Large intestine (tissue), 12 donors: ENCODE measurements at places on chromosomes 3 and 15. TPM values are rescaled to one million over a fixed set of nuclear protein-coding genes. Genes with fewer than 3 reads are reported as not detected.

DNA sequence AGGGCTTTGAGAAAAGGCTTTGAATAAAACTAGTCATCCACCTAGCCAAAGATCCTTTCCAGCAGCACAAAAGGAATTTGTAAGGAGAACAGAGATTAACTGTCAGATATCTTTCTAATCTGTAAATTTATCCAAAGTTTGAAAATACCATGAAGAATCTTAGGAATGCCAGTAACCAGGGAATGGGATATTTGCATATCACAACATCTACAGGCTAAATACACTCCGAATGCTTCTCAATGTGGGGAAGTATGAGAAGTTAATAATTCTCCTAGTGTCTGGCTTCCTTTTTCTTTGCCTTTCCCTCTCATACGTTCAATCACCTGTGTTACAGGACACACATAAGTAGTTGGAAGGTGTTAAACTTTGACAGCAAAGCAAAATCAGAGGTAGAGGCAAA, 7.8 kb downstream of the ANAPC13 start:
- H3K4me1 ChIP-seq = peaks cover 2% of the 10 kb centered on the region
- no peak overlapping the region for H3K4me3 ChIP-seq
- peaks cover 49% of the 10 kb centered on the region for H3K36me3 ChIP-seq
- H3K27me3 ChIP-seq = no peaks in the 10 kb centered on the region
- H3K27ac ChIP-seq = no peak overlapping the region

DNA sequence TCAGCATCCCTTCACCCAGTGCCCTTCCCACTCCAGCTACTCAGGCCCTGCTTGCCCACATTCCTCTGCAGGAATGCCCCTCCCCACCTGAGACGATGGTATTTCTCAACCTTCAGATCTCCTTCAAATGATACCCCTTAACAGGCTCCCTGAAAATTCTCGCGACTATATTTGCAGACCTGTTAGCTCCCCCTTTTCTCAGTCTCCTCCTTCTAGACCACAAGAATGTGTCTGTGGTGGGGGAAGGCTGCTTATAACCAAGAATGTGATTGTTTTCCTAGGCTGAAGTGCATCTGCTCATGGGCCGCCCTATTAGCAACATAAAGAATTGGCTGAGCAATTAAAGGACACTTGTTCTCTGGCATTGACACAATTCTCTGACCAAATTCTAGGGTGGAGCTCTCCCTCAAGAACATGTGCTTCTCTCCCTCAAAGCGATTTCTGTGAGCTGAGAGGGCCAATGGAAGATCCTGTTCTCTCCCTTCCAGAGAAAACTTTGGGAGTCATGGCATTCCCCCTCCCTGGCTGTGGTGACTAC, 19.1 kb upstream of the LIMD1 start:
- no peak for DNase-seq
- H3K27ac ChIP-seq = no peak overlapping the region
- no peak overlapping the region for H3K4me3 ChIP-seq
- no peaks in the 10 kb centered on the region for H3K4me1 ChIP-seq
- no peaks in the 10 kb centered on the region for H3K36me3 ChIP-seq

DNA sequence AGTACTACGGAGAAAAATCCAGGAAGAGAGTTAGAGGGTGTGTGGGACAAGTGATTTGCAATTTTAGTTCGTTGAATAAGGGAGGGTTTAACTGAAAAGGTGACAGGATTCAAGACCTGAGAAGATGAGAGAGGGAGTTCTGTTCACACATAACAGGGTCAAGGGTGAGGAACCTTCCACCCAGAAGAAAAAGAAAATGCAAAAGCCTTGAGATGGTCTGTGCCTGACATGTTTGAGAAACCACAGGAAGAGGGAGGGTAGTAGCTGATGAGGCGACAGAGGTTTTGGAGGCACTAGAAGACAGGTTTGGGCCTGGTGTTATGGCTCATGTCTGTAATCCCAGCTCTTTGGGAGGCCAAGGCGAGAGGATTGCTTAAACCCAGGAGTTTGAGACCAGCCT, 591 bp upstream of the SLC25A20 start:
- no peak for DNase-seq
- H3K27ac ChIP-seq = peak overlapping the region; percentile 50
- no peaks in the 10 kb centered on the region for H3K36me3 ChIP-seq

- no peaks in the 10 kb centered on the region for H3K4me1 ChIP-seq
- no peaks in the 10 kb centered on the region for H3K36me3 ChIP-seq
- H3K4me3 ChIP-seq = no peak overlapping the region
- no peaks in the 10 kb centered on the region for H3K27me3 ChIP-seq
- peak; percentile 48 for DNase-seq
Observed at GRCh38 chr3:112136959-112137693, 4.1 kb upstream of the GCSAM start.

TF gene
- 22.5 TPM for polyA plus RNA-seq

DNA sequence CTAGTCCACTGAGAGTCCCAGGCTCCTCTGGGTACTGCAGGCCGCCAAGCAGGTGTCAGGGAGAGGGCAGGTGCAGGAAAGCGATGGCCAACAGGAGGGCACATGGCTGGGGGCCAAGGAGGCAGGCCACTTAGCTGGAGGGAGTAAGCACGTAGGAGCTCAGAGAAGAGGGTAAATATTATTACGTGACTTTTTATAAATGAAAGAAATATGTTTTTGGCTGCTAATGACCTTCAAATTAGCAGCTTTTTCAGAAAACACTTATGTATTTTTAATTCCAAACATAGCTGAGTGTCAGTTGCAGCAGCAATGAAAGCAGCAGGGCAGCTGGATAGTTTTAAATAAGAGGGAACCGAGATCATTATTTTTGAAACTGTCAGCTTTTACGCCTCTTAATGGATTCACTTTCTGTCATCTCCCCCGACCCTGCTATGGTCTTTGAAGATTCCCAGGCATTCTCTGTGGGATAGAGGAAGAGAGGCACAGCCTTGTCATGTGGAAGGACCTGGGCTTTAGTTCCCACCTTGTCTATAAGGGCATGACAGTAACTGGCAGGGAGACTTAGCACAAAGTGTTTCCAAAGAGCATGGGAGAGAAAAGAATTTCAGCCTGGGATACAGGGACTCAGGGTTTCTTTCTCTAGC, 477.1 kb downstream of the EPHB1 start:
- no peak overlapping the region for H3K27ac ChIP-seq
- no peak overlapping the region for H3K4me3 ChIP-seq
- H3K36me3 ChIP-seq = no peaks in the 10 kb centered on the region
- no peaks in the 10 kb centered on the region for H3K4me1 ChIP-seq

GRCh38 chr3:188670446-188670845, 501.3 kb upstream of the TPRG1 start:
- no peak overlapping the region for H3K27ac ChIP-seq
- peaks cover 5% of the 10 kb centered on the region for H3K4me1 ChIP-seq
- no peak for DNase-seq
- H3K36me3 ChIP-seq = no peaks in the 10 kb centered on the region

GRCh38 chr3:122260206-122260605, 64.8 kb upstream of the CSTA start:
- no peak for DNase-seq
- no peaks in the 10 kb centered on the region for H3K36me3 ChIP-seq
- H3K4me1 ChIP-seq = no peaks in the 10 kb centered on the region
- H3K4me3 ChIP-seq = no peak overlapping the region
- no peak overlapping the region for H3K27ac ChIP-seq
- H3K27me3 ChIP-seq = no peaks in the 10 kb centered on the region

DNA sequence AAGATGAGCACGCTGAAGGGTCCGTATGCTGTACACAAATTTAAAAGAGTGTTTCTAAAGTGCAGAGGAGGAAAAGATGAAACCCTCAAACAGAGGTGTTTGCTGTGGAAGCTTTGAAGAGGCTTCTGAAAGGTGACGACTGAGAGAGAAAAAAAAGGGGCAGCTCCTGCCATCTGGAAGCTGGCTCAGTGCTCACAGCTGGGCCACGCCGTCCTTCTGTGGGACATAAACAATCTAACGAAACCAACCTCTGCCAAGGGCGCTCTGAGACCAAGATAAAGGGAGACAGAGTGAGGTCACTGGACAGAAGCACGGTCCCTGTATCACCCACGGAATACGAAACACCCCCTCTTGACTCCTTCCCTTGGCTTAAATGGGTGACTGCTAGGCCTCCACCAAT, 96.3 kb upstream of the SLC6A6 start:
- no peak for DNase-seq
- peaks cover 10% of the 10 kb centered on the region for H3K4me1 ChIP-seq
- H3K36me3 ChIP-seq = no peaks in the 10 kb centered on the region
- H3K4me3 ChIP-seq = no peak overlapping the region

GRCh38 chr3:128400671-128401070, 66.0 kb downstream of the DNAJB8 start:
- no peaks in the 10 kb centered on the region for H3K27me3 ChIP-seq
- no peak overlapping the region for H3K4me3 ChIP-seq
- H3K27ac ChIP-seq = no peak overlapping the region
- H3K36me3 ChIP-seq = no peaks in the 10 kb centered on the region

AHSG gene
- 1.8 TPM for polyA plus RNA-seq

DNA sequence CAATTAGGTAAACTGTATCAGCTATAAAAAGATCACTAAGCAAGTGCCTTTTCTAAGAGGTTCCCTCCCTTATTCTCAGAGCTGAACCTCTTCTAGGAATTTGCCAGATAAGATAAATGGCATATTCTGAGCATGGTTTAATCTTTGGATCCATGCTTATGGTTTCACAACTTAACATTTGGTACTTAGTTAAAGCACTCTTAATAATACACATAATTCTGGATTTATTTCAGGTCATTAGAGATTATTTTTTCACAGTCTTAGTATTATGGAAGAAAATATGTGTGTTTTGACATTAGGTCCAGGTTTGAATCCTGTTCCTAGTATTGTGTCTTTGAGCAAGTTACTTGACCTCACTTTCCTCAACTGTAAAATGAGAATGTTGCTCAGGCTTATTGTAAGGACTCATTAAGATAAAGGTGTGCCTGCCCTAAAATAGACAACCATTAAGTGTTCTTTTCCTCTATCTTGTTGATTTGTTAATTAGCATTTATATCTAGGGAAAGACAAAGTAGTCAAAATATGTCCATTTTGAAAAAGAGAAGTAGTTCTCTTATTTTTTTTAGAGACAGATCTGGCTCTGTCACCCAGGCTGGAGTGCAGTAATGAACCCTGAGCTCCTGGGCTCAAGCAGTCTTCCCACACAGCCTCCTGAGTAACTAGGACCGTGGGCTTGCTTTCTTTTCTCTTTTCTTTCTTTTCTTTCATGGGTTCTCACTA, 43.4 kb downstream of the TSC22D2 start:
- peak overlapping the region; percentile 46 for H3K27ac ChIP-seq
- peak; percentile 34 for DNase-seq
- H3K4me3 ChIP-seq = no peak overlapping the region
- H3K36me3 ChIP-seq = peaks cover 2% of the 10 kb centered on the region
- H3K27me3 ChIP-seq = no peaks in the 10 kb centered on the region
- H3K4me1 ChIP-seq = peaks cover 19% of the 10 kb centered on the region

DNA sequence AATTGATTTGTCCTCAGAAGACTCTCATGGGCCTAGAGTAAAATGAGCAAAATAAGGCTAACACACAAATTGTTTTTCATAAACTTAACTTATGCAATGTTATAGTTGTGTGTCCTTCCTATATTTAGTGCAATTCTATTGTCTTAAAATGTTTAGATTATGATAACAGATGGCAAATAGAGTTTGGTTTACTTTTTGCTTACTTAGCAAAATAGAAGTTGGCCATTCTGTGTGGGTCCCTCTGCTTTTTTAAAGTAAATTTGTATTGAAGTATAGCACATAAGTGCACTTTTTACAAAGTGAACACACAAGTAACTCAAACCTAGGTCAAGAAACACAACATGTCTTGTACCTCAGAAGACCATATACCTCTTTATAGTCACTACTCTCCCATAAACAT, 150.6 kb upstream of the RARB start:
- DNase-seq = no peak
- H3K36me3 ChIP-seq = no peaks in the 10 kb centered on the region
- no peak overlapping the region for H3K4me3 ChIP-seq
- H3K27me3 ChIP-seq = no peaks in the 10 kb centered on the region
- H3K27ac ChIP-seq = no peak overlapping the region
- H3K4me1 ChIP-seq = no peaks in the 10 kb centered on the region

DNA sequence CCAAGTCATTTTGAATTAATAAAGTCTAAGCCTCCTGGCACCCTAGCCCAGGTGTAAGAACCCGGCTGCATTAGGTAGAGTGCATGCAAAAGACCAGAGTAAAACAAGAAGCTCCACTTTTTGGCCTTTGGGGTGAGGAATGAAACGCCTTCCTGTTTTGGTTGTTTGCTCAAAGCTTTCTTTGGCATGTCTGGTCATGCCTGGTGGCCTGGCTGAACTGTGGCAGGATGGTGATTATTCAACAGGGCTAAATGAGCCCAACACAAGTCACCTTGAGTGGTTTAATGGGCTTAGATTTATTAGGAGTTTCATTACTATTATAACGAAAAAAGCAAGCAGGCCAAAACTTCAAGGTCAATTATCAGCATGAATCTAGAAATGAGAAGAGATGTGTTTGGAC, 40.9 kb upstream of the LDHAL6B start:
- H3K27ac ChIP-seq = peak overlapping the region; percentile 86
- H3K27me3 ChIP-seq = no peaks in the 10 kb centered on the region
- peaks cover 40% of the 10 kb centered on the region for H3K36me3 ChIP-seq
- H3K4me1 ChIP-seq = peaks cover 26% of the 10 kb centered on the region
- no peak overlapping the region for H3K4me3 ChIP-seq

DNA sequence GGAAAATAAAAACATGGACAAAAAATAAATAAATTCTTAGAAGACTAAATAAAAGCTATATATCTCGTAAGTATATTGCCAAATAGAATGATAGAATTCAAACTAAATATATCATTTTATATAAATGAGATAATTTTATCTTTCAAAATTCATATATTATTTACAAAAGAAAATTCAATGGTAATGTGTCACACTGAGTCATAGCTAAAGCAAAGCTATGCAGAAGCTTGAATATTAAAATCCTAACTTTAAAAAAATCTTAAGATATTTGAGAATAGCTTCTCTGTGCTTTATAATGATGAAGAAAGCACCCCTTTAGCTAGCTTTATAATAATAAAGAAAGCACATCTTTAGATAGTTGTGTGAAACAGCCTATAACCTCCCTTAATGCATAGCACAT, 1010.8 kb downstream of the OTOL1 start:
- no peaks in the 10 kb centered on the region for H3K27me3 ChIP-seq
- no peaks in the 10 kb centered on the region for H3K4me1 ChIP-seq
- H3K4me3 ChIP-seq = no peak overlapping the region
- no peaks in the 10 kb centered on the region for H3K36me3 ChIP-seq

PGBD4 gene
- polyA plus RNA-seq = 1.9 TPM

DNA sequence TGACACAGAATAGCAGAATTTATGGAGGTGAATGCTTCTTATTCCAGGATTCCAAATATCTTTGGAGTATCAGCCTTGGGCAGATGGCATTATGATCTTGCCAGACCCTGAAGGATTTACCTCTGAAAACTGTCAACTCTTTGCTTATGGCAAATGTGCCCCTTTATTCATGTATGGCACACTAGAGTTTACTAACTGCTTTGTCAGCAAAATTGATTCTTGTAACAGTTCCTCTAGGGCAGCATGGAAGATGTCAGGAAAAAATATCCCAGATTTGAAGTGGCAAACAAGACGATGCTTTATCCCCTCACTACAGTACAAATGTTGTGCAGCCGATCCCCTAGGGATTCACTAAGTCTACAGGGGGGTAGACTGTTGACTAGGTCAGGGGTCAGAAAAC, 79.7 kb downstream of the EDEM1 start:
- no peak for DNase-seq
- H3K27me3 ChIP-seq = no peaks in the 10 kb centered on the region
- H3K27ac ChIP-seq = no peak overlapping the region

GRCh38 chr15:99509686-99510461, 55.9 kb upstream of the MEF2A start:
- H3K36me3 ChIP-seq = no peaks in the 10 kb centered on the region
- no peak overlapping the region for H3K4me3 ChIP-seq
- peaks cover 2% of the 10 kb centered on the region for H3K27me3 ChIP-seq
- peaks cover 3% of the 10 kb centered on the region for H3K4me1 ChIP-seq

- DNase-seq = no peak
- H3K4me1 ChIP-seq = no peaks in the 10 kb centered on the region
- no peak overlapping the region for H3K4me3 ChIP-seq
- no peaks in the 10 kb centered on the region for H3K27me3 ChIP-seq
- H3K27ac ChIP-seq = no peak overlapping the region
- H3K36me3 ChIP-seq = peaks cover 14% of the 10 kb centered on the region
Observed at GRCh38 chr3:8539419-8539818, 37.8 kb downstream of the LMCD1 start.

PPP1R14D gene
- 14.0 TPM for polyA plus RNA-seq
